ENCODE measurements at places on chromosomes 3 and 15. TPM values are rescaled to one million over a fixed set of nuclear protein-coding genes. Genes with fewer than 3 reads are reported as not detected.

- no peak overlapping the region for H3K4me3 ChIP-seq
- H3K36me3 ChIP-seq, result no peaks in the 10 kb centered on the region
- no peak overlapping the region for H3K27ac ChIP-seq
- no peak for DNase-seq
Measured at GRCh38 chr15:38349251-38349650, 96.6 kb downstream of the SPRED1 start.

- H3K27me3 ChIP-seq, result no peaks in the 10 kb centered on the region
- H3K4me3 ChIP-seq, result no peak overlapping the region
- H3K4me1 ChIP-seq, result no peaks in the 10 kb centered on the region
- DNase-seq, result no peak
Measured at GRCh38 chr3:102577082-102577789, 142.4 kb downstream of the ZPLD1 start.

DNA sequence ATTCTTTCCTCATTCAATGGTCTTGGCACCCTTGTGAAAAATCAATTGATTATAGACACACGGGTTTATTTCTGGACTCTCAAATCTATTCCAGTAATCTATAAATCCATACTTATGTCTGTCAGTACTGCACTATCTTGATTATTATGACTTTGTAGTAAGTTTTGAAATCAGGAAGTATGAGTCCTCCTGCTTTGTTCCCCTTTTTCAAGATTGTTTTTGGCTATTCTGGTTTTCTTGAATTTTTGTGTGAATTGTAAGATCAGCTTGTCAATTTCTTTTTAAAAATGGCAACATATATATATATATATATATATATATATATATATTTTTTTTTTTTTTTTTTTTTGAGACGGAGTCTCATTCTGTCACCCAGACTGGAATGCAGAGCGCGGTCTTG lies 32.3 kb upstream of the CFAP20DC start:
- no peak overlapping the region for H3K4me3 ChIP-seq
- no peak for DNase-seq
- H3K27me3 ChIP-seq, result peaks cover 4% of the 10 kb centered on the region
- H3K36me3 ChIP-seq, result no peaks in the 10 kb centered on the region

The BUB1B gene
- 15.3 TPM for total RNA-seq

Measured in transverse colon (tissue), 4 donors.